ENCODE measurements at places on chromosomes 1 and 21.

DNA sequence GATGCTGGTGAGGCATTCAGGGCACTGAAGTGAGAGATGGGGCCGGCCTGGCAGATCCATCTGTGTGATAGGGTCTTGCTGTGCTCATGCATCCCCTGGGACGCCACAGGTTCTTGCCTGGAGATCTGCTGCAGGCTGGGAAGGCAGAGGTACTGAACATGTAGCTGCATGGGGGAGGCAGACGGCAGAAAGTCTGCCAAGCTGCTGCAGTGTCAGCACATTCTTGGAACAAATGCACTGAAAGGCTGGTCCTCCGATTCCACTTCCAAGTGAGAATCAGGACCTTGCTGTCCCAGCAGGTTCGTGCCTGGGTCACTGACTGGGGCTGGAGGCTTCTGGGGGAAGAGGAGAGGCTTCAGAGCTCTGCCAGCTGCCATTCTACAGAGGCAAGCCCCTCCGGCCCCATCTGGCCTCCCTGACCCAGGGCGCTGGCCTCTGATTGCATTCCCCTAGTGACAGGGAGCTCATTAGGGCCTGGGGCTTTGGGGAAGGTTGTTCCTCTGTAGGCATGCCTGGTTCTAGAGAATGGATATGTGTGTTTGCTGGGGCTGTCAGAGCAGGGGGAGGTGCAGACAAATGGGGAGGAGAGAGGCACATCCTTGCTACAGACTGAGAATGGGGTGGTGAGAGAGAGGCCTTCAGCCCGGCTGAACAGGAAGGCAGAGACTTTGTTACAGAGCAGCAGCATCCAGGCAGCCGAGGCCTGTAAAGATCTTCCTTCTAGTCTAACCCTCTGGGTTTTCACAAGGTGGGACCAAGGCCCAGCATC, 174.0 kb downstream of the TRABD2B start:
- DNase-seq: peak; percentile 54

DNA sequence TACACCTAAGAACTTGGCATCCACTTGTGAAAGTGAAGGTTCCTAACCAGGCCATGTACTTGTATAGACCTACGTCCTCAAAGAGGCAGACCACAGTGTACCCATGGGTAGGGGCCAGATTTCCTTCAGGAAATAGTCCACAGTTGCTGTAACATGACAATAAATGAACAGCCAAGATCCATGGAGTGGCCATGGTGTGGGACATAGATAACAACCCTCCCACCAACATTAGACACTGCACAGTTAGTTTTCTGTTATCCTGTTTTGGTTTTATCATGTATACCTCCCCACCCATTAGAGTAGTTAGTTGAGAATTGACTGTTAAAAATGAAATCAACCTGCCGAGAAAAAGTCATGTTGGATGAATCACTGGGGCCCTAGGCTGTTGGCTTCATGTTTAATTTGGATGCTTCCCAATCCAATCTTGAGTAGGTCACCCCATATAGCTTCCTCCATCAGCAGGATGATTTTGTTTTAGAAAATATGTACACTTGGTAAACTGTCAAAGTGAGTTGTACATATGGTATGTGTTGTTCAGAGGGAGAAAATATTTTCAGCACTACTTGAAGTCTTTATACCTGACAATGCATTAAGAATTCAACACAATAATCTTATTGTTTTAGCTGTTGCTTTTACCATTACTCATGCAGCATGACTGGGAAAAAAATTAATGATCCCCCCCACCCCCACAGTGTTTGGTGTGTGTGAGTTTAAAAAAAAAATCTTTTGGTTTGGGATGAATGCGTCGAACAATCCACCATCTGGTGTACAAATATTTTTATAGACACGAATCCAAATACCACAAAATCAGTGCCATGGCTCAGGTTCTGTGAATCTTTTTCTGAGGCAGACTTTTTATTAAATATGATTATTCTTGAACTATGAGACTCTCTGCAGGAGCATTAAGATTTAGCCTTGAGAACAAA, 88.3 kb upstream of the ARHGAP29 start:
- no peak for DNase-seq

DNA sequence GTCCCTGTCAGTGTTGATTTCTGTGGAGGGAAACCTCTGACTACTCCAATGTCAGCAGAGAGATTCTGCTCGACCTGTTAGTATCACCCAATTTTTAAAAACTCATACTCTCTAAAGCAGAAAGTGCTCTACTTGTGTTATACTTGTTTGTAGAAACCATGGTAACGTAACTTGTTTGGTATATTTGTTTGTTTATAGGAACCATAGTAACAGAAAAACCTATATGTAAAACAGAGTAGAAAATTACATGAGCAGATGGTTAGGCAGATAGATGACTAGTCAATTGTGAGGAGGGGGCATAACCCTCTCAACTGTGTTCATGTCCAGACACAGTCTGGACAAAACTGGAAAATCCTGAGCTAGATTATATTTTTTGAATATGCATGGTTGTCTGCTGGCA, 6.7 kb downstream of the TRIM45 start:
- DNase-seq: no peak

DNA sequence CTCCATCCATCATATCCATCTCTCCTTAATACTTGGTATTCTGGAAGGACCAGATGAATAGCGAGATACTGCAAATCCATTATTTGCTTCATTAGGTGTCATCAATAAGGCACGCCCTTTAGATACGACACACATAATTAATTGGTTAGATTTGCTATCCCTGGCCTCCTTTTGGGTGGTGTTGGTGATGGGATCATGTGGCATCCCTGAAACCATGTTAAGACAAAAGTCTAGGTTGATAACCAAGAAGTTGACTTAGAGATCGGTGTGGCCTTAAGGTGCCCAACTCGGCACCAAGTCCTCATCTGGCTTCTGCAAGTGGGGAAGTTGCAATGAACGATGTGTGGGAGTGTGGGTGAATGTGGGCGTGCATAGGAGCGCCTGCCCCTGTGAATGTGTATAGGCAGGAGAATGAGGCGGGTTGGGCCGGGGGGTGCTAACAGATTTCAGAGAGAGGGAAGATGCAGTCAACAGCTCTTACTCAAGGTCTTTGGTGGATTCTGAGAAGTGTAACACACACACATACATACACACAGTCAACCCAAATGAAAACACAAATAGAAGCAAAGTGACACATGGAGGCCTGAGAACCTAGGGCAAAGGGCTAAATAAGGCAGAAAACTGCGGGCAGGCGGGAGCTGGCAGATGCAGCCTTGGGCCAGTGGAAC, 415.7 kb upstream of the ESRRG start:
- DNase-seq: peak; percentile 15

GRCh38 chr1:97042551-97042950, 321.0 kb downstream of the PTBP2 start:
- no peak for DNase-seq

DNA sequence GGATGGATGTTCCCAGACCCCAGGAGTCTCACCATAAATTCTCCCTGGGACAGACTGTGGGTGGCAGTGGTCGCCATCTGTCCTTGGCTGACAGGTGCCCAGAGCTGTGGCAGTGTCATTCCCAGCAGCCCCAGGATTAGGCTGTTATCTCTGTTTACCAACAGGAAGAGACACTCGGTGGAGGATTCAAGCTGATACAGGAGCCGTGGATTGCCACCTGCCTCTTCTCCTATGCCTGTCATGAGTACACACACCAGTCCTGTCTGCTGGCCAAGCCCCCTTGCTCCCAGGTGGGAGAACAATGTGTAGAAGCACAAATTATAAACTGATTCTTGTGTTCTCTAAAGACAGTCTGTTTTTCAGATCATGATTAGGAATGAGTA, 152.6 kb downstream of the ETS2 start:
- no peak for DNase-seq

GRCh38 chr1:211606332-211606913, 27.5 kb upstream of the SLC30A1 start:
- no peak for DNase-seq

DNA sequence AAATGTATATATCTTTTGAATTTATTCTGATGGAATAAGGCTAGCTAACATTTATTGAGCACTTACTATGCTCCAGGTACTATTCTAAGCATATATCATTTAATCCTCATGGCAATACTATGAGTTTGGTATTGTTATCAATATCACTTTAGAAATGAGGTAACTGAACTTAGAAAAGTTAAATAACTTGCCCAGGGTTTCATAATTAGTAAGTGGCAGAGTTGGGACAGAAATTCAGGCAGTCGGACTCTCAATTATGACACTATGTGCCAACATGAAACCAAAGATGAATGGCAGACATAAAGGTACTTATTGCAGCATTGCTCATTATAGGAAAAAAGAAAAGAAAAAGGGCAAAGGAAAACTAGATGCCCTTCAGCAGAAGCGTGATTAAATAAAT, 48.2 kb downstream of the RAB3GAP2 start:
- DNase-seq: no peak
